ENCODE measurements at places on chromosomes 2 and 18.

DNA sequence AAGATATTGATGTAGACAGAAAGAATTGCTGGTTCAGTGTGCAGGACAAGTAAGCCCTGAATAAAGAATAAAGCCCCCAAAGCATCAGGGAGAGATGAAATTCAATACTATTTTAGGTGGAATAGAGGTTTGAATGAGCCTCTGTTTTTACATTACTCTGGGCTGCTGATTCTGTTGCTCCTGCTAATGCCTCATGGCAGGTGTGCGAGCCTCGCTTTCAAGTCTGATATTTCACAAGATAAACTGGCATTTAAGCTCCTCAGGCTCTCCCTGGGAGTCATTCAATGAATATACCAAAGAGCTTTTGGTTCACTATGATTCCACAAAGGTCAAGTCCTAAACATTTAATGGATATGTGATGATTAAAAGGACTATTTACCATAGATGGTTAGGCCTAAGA, 601.0 kb upstream of the SLC39A10 start:
- no peak for DNase-seq

GRCh38 chr2:57862153-57862552, 184.5 kb upstream of the VRK2 start:
- no peak for DNase-seq

DNA sequence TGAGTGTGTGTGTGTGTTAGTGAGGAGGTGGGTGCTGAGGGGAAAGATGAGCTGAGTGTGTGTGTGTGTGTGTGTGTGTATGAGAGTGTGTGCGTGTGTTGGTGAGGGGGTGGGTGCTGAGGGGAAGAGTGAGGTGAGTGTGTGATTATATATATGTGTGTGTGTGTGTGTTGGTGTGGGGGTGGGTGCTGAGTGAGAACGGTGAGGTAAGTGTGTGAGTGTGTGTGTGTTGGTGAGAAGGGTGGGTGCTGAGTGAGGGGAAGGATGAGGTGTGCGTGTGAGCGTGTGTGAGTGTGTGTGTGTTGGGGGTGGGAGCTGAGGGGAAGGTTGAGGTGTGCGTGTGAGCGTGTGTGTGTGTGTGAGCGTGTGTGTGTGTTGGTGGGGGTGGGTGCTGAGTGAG, 322.0 kb upstream of the NT5C1B start:
- DNase-seq: no peak

DNA sequence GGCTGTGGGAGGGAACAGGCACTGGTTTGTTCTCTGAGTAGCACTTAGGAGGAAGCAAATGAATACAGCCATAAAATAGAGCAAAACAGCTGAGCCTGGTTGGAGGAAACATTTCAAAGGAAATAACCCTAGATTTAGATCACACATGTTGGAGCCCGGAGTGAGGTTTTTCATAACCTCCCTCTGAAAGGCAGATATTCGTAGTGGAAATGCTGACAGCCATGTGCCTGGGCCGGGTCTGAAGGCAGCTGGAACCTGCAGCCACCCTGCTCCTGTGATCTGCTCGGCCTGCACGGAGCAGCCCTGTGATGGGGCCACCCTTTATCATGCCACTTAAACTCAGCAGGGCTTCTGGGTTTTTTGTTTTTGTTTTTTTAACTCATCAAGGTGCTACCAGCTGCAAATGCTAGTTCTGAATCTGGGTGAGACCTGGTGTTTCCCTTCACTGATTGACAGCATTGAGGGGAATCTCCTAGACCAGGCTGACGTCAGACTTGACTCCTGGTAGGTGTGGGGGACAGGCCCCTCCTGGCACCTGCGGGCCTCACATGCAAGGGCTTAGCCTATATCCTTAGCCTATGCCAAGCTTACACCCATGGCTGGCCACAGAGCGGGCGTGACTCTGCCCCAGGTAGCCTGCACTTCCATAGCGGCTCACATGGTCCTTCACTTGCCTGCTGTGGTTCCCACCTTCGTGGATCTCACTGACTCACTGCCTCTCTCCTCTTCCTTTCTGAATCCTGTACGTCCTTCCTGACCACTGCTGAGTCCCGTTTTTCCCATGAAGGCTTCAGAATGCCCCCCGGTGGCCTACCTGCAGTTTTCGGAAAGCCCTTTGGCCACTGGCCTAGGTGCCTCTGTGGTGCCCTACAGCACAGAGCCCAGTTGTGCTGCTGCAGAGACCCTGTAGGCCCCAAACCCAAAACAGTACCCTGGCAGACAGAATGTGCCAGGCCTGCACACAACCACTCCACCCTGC, 217.3 kb downstream of the SEPTIN10 start:
- no peak for DNase-seq

DNA sequence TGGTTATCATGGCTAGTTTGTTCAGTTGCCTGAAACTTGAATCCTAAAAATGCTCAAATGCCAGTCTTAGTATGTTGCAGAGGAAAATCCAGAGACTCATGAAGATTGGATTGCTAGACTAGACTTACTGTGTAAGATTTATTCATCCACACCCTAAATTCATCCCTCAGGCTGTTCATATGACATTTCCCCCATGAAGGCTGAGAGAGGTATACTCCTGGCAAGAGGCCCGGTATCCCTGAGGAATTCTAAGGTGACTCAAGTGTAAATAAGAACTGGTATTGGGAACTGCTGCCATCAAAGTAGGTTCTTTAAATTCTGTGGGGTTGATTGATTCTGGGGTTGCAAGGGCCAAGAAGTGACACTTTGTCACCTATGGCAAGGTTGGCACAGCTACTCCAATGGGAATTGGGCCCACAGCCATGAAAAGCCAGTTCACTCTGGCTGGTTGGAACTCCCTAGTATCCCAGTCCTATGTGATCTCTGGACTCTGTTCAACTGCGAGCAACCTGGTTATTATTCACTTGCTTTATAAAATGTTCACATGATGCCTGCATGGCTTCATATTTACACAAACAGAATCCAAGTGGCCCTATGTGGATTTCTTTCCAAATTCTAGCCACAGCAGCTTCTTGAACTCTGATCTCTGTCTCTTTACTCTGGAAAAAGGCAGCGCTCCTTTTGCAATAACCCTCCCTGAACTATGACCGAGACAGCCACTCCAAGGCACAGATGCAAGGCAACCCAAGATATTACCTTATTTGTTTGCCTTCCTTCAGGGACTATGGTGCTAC, 429.1 kb downstream of the CBLN2 start:
- DNase-seq: no peak

DNA sequence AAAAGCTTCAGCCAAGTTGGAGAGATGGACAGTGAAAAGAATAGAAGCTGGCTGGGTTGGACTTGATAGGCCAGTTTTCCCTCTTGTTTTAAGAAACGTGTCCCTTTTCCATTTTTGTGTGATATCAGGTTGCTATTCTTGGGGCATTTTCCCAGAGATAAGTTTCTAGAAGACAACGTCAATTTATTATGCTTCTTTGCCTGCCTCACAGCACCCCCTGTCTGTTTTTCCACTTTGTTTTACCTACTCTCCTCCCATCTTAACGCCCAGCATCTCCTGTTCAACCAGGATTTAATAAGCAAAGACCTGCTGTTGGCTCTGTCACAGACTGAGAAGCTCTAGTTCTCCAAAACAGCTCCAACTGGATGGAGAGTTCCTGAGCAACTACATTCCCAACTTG, 317.8 kb upstream of the ZNF521 start:
- DNase-seq: no peak

- DNase-seq: no peak
Measured at GRCh38 chr2:1778566-1778965, 34.3 kb upstream of the PXDN start.
